Ovary (tissue), 10 donors: ENCODE measurements at places on chromosomes 7 and 10. TPM values are rescaled to one million over a fixed set of nuclear protein-coding genes. Genes with fewer than 3 reads are reported as not detected.

NKX1-2 gene
- total RNA-seq: not detected

CAMK1D gene
- 1.8 TPM for total RNA-seq

SLC18A2 gene
- 9.2 TPM for total RNA-seq

GTF2IRD1 gene
- 13.4 TPM for total RNA-seq

NPC1L1 gene
- total RNA-seq: 0.05 TPM

OPN4 gene
- not detected for total RNA-seq

HOXA6 gene
- total RNA-seq: 0.43 TPM

TMEM270 gene
- not detected for total RNA-seq

CLDN15 gene
- 9.0 TPM for total RNA-seq

MGAM2 gene
- 0.15 TPM for total RNA-seq

CDHR3 gene
- 15.2 TPM for total RNA-seq

- no peak overlapping the region for H3K4me3 ChIP-seq
- H3K36me3 ChIP-seq: no peaks in the 10 kb centered on the region
- DNase-seq: no peak
- H3K27ac ChIP-seq: no peak overlapping the region
Observed at GRCh38 chr7:2724453-2725177, 36.6 kb downstream of the AMZ1 start.

DNA sequence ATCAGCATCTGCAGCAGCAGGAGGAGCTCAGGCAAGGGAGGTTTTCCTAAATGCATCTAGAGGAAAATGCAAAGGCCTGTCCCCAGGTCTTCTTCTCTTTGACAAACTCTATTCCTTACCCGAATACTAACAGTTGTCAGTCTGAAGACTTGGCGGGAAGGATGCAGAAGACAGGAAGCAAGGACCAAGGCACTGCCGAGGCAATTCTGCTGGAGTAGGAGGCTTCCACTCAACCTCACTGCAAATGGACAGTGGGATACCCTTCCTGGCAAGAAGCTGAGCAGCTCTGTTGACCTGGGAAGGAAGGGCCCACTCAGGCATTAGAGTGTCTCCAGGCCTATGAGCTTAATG, 373.0 kb downstream of the CCSER2 start:
- H3K4me3 ChIP-seq: no peak overlapping the region
- no peaks in the 10 kb centered on the region for H3K4me1 ChIP-seq
- H3K27ac ChIP-seq: no peak overlapping the region

DNA sequence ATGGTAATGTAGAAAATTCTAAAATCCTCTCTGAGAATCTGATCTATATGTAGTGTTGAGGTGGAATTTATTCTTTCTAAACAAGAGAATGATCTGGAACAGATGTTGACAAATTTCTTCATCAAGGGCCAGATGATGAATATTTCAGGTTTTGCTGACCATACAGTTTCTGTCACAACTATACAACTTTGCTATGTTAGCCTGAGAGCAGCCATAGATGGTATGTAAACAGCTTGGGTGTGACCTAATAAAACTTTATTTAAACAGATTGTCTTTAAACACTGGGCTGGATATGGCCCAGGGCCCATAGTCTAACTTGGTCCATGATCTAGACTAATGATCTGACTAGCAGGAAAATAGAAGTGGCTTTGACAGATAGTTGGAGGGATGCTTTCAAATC, 213.6 kb upstream of the CELF2 start:
- H3K4me1 ChIP-seq: peaks cover 8% of the 10 kb centered on the region
- no peaks in the 10 kb centered on the region for H3K36me3 ChIP-seq
- H3K27ac ChIP-seq: no peak overlapping the region
- no peak overlapping the region for H3K4me3 ChIP-seq

DNA sequence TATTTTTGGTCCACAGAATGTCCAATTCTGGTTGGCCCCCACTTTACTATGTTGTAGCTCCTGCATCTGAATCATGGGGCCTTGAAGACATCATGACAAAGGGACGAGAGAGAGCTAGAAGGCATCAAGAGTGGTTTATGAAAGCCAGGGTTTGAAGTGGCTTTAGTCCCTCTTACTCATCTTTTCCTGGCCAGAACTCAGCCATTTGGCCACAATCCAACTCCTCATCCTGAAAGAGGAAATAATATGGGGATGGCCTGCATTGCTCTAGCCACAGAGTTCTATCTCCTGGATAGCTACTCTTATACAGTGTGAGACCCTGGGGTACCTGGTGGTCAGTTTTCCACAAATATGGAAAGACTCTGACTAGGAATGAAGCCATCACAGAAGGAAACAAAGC, 418.9 kb downstream of the XPNPEP1 start:
- H3K27ac ChIP-seq: no peak overlapping the region
- no peak overlapping the region for H3K4me3 ChIP-seq
- H3K27me3 ChIP-seq: no peaks in the 10 kb centered on the region
- H3K36me3 ChIP-seq: no peaks in the 10 kb centered on the region
- no peaks in the 10 kb centered on the region for H3K4me1 ChIP-seq

DNA sequence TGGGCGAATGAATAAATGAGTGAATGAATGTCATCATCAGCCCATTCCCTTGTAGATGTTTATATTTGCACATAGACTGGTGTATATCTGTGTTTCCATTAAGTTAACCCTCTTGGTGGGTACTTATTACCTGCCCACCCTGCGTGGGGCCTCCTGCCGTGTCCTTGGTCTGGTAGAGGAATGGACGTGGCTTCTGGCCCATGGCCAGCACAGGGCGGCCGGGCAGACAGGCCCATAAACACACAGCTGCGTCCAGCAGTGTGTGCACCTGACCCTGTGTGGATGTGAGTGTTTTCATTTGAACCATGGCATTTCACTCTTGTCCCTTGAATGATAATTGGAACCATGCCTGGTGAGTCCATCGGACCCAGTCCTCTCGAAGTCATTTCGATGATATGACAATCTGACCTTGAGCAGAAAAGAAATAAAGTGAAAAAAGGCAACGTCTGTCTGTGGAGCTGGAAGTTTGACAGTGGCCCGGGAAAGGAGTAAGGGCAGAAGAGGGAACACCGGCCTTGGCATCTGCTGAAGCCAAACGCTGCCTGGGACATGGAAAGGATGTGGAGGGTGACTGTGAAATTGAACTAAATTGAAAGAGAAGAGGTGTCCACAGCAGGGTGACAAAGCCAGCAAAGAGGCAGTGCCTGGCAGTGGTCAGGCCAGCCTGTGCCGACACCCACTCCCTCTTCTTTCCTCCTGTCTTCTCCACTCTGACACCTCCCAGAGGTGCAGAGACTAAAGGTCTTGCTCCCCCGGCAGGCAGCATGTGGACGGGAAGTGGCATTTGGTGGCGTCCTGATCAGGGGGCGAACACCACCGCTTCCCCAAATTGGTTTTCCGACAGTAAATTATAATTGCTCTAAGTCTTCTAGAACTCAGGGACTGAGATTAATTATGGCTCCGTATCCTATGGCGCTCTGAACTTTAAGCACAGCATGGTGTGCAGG, 199.0 kb upstream of the ZMIZ1 start:
- peaks cover 3% of the 10 kb centered on the region for H3K4me1 ChIP-seq
- DNase-seq: no peak
- no peaks in the 10 kb centered on the region for H3K36me3 ChIP-seq
- no peak overlapping the region for H3K4me3 ChIP-seq
- H3K27ac ChIP-seq: no peak overlapping the region
- no peaks in the 10 kb centered on the region for H3K27me3 ChIP-seq

GRCh38 chr7:2159176-2159520, 73.6 kb downstream of the MAD1L1 start:
- DNase-seq: no peak
- H3K4me1 ChIP-seq: peaks cover 5% of the 10 kb centered on the region
- H3K27ac ChIP-seq: no peak overlapping the region
- no peaks in the 10 kb centered on the region for H3K27me3 ChIP-seq
- no peak overlapping the region for H3K4me3 ChIP-seq

GRCh38 chr7:108089381-108089780, 40.8 kb downstream of the LAMB4 start:
- H3K4me1 ChIP-seq: peaks cover 6% of the 10 kb centered on the region
- H3K4me3 ChIP-seq: no peak overlapping the region
- no peak for DNase-seq
- no peaks in the 10 kb centered on the region for H3K27me3 ChIP-seq

DNA sequence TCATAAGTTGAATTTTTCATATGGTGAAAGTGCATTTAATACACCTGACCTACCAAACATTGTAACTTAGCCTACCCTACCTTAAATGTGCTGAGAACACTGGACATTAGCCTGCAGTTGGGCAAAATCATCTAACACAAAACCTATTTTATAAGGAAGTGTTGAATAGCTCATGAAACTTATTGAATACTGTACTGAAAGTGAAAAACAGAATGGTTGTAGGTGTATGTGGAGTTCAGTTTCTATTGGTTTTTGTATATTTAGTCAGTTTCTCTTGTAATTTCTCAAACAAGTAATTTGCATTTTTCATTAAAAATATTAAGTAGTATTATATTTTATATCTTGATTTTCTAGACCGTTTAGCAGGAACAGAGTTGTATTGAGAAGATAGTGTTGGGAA, 15.3 kb downstream of the CCDC7 start:
- no peak overlapping the region for H3K27ac ChIP-seq
- H3K36me3 ChIP-seq: no peaks in the 10 kb centered on the region
- no peaks in the 10 kb centered on the region for H3K27me3 ChIP-seq
- H3K4me3 ChIP-seq: no peak overlapping the region
- H3K4me1 ChIP-seq: no peaks in the 10 kb centered on the region

GRCh38 chr7:73810998-73811360, 19.8 kb upstream of the CLDN4 start:
- H3K27ac ChIP-seq: no peak overlapping the region
- H3K36me3 ChIP-seq: no peaks in the 10 kb centered on the region
- no peaks in the 10 kb centered on the region for H3K4me1 ChIP-seq
- no peak for DNase-seq
- H3K27me3 ChIP-seq: no peaks in the 10 kb centered on the region

DNA sequence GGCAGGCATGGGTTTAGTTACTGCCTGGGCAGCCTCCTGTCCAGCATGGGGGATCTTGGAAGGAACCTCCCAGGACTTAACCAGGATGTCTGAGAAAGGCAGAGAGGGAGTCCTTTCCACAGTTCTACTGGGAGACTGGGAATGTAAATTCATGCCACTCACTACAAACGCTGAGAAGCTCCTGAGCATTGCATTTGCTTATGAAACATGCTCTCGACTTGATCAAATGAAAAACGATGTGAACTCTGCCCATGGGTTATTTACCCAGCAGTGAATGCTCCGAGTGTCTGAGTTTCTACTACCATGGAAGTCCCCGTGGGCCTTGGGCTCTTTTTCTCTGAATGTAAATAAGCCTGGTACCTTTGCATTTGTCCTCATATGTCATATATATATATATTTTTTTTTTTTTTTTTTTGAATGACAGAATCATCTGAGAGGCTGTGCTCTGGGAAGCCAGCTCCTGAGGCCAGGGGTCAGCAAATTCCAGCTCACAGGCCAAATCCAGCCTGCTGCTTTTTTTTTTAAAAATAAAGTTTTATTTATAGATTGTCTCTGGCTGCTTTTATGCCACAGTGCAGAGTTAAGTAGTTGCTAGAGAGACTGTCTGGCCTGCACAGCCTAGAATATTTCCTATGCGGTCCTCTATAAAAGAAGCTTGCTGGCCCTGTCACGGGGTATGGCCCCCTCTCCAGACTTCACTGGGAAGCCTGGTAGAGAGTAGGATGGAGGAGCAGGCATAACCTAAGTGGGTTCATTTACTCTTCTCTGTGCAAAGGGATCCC, 21.4 kb upstream of the RAPGEF5 start:
- no peak overlapping the region for H3K27ac ChIP-seq
- H3K4me1 ChIP-seq: no peaks in the 10 kb centered on the region
- H3K4me3 ChIP-seq: no peak overlapping the region
- no peak for DNase-seq
- H3K27me3 ChIP-seq: no peaks in the 10 kb centered on the region

DNA sequence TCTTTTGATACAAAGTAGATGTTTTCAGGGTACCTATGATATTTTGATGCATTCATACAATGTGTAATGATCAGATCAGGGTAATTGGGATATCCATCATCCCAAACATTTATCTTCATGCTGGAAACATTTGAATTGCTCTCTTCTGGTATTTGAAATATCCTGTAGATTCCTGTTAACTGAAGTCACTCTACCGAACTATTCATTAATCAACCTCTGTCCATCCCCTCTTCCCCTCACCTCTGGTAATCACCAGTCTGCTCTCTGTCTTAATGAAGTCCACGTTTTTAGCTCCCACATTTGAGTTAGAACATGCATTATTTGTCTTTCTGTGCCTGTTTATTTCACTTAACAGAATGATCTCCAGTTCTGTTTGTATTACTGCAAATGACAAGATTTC, 11.3 kb downstream of the MTG1 start:
- no peak overlapping the region for H3K4me3 ChIP-seq
- H3K36me3 ChIP-seq: no peaks in the 10 kb centered on the region
- H3K27ac ChIP-seq: no peak overlapping the region
- no peaks in the 10 kb centered on the region for H3K4me1 ChIP-seq
- DNase-seq: no peak
- no peaks in the 10 kb centered on the region for H3K27me3 ChIP-seq

DNA sequence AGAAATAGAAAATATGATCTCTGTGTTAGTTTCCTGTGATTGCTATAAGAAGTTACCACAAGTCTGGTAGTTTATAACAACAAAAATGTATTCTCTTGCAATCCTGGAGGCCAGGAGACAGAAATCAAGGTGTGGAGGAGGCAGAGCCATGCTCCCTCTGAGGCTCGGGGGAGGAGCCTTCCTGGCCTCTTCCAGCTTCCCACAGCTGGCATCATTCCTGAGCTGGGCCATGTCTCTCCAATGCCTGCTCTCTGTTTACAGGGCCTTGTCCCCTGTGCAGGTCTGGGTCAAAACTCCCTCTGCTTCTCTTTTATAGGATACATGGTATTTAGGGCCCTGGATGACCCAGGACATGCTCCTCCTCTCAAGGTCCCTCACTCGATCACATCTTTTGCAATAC, 81.3 kb upstream of the RET start:
- H3K27me3 ChIP-seq: no peaks in the 10 kb centered on the region
- H3K27ac ChIP-seq: no peak overlapping the region
- H3K36me3 ChIP-seq: no peaks in the 10 kb centered on the region
- H3K4me1 ChIP-seq: no peaks in the 10 kb centered on the region

- H3K4me3 ChIP-seq: no peak overlapping the region
- no peaks in the 10 kb centered on the region for H3K36me3 ChIP-seq
- DNase-seq: no peak
- H3K27me3 ChIP-seq: no peaks in the 10 kb centered on the region
- no peak overlapping the region for H3K27ac ChIP-seq
Observed at GRCh38 chr7:121235201-121235600, 93.6 kb upstream of the WNT16 start.

DNA sequence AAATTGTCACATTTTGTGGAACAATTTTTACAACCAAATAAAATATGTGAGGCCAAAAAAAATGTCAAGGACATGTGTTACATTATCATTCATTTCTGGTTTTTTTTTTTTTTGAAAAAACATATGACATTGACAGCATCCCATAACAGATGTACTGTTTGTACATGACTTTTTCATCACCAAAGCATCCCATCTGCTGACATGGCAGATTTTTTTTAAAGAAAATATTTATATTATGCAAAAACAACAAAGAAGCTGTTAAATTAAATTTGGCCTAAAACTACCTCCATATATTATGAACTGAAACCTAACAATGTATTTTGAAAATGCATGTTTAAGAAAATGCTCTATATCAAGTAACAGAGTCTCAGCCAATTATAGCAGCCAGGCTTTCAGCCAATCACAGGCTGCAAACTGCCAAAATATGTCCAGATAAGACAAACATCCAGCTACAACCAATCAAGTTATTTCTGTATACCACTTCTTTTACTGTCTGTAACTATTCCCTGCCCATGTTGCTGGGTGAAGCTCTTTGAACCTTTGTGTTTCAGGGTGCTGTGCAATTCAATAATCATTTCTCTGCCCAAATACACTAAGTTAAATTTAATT, 1111.8 kb downstream of the GRM8 start:
- no peaks in the 10 kb centered on the region for H3K36me3 ChIP-seq
- H3K27me3 ChIP-seq: no peaks in the 10 kb centered on the region
- no peak overlapping the region for H3K4me3 ChIP-seq
